ENCODE measurements at places on chromosomes 2 and 18.

- DNase-seq, result no peak
Observed at GRCh38 chr2:128716299-128716721, 397.6 kb upstream of the HS6ST1 start.

DNA sequence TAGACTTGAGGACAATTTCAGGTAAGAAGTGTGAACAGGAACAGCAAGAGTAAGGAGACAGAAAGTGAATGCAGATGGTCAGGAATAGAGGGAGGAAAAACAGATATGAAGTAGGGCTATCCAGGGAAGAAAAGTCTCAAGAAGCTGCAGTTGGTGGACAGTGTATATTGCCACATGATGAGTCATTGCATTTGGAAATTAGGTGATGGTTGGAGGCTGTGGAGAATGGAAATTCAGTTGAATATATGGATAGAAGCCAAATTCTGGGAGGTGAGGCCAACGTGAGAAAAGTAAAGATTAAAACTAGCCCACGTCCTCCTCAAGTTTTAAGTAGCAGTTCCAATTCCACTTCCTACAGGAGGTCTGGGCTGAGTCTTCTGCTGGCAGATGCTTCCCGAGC is 158.4 kb downstream of the UBE2E3 start:
- no peak for DNase-seq

DNA sequence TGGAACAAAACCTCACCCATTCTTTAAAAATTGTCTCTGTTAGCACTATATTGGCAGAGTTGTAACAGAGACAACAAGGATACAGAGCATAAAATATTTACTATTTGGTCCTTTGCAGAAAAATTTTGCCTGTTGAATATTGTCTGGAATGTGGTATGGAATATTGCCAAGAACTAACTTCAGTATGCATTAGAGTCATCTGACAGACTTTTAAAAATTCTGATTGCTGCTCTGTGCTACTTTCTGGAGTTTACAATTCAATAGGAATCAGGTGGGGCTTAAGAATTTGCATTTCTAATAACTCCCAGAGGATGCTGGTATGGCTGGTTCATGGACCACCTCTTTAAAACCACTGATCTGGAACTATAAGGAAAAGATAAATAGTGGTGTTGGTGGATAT is 32.8 kb upstream of the NYAP2 start:
- DNase-seq, result no peak

DNA sequence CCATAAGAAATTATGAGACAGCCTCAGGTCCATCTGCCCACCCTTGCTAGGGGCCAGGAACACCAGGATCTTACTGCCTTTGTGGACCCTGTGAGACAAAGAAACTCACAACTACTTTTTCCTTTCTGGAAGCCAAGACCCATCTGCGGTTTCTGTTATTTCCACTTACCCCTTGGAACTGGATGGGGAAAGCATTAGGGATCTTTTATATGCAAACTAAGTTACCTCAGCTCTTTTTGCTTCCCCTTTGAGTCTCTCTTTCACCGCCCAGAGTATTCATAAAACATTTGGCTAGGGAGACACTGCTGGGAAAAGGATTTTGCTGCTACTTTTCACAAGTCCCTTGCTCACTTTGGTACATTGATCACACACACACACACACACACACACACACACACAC is 95.7 kb downstream of the ZNF385B start:
- DNase-seq, result no peak

GRCh38 chr2:135803278-135803677 is 33.7 kb downstream of the LCT start:
- no peak for DNase-seq

GRCh38 chr18:34626404-34627136 is 83.5 kb upstream of the DTNA start:
- DNase-seq, result no peak

DNA sequence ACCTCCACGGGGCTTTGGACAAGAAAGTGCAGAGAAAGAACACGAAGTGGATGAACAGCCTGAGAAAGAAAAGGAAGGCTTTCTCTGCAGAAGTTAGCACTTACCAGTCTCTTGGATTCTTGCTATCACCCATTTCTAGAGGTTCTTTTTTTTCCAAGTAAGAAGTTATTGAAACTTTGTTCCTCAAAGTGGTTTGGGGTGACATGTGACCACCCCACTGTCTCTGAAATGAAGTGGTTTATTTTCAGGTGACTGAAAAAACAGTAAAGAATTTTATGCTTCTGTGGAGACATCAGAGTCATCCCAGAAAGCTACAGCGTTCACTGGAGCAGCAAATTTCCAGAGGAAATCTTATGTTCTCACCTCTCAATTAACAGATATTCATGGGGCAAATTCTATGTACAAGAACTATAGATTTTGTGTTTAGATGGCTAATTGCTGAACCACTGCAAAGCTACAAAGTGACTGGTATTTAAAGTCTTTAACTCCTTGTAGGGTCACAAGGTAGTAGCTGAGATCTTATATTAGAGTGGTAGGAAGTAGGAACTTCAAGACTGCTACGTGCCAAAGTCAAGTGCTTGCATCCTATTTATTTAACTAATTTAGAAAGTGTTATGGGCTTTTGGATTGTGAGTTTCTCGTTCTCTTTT is 267.5 kb downstream of the TGIF1 start:
- DNase-seq, result no peak

Measured in stimulated activated CD4-positive, alpha-beta T cell treated with anti-CD3 and anti-CD28 coated beads, Interleukin-2, amount 100 ng/mL, for 4 hours (primary cell).